ENCODE measurements at places on chromosomes 4 and X.

DNA sequence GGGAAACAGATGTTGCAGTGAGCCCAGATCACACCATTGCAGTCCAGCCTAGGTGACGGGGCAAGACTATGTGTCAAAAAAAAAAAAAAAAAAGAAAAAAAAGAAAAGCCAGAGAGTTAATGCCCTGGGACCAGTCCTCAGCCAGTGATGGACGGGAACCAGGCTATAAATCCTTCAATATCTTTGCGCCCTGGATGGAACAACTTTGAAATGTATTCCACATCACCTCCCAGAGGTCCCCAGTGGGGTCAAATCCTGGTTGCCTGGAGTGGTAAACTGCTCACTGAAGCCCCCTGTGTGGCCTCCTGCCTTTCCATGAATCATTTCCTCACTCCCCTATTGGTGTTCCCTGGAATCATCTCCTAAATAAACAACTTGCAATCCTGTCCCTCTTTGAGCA is 166.9 kb downstream of the DEFB131A start:
- no peak for DNase-seq

- DNase-seq: no peak
Measured at GRCh38 chrX:8720136-8720535, 11.8 kb downstream of the ANOS1 start.

DNA sequence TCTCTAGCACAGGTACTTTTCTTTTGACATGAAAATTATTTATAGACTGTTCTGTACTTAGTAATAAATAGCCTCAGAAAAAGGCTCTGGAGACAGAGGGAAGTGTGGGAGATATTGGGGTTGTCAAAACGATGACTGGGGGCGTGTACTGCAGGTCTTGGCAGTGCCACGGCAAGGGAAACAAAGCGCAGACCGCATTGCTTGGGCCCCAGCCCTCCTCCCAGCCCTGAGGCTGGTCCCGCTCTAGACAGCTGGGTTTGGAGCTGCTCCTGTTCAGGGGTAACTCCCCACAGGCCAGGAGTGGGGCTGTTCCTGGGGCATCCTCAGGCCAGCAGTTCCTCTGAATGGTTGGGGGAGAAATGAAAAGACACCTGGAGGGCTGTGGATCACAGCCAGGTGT is 131.7 kb downstream of the RASL11B start:
- DNase-seq: no peak

DNA sequence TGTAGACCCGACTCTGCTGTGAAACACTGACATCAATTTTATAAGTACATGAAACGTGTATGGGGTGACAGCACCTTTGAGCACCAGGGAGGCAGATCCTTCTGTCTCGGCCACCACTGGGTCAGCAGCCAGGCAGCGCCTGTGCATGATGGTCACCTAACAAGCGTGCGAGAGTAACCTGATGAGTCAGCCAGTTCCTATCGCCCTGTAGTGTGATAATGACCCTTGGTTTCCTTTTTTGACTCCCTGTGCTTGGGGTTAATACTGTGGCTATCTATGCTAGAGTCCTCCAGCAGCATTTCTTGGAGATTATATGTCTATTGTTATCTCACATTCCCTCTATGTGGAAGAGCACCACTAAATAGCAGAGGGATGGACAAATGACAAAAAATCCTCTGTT is 101.6 kb downstream of the NPNT start:
- no peak for DNase-seq

GRCh38 chr4:168881781-168882420 is 128.2 kb downstream of the CBR4 start:
- DNase-seq: no peak

DNA sequence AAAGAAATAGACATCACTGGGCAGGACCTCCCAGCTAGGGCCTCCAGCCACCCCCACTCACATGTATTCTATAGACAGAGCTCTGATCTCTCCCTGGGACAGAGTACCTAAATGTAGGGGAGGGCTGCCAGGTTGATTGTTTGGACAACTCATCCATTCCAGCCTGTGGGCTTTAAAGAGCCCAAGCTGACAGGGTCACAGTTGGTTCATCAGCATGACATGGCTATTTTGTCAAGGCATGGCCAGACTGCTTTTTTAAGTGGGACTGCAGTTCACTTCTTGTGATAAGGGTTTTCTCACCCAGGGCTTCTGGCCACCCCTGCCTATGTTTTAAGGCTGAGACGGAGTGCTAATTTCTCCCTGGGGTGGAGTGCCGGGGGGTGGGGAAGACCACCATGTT is 63.3 kb downstream of the KLHL4 start:
- DNase-seq: no peak

DNA sequence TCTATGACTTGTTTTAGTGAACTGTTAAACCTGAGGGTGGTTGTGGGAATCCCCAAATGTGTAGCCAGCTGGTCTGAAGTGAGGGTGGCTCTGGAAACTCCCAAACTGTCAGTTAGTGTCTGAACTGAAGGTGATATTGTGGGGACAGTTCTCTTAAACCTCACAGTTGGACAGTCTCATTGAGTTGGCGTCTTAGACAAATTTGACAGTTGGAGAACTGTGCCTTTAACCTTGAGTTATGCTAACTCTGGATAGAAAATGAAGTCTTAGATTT is 20.7 kb upstream of the CTSO start:
- no peak for DNase-seq

GRCh38 chr4:153787061-153787560 is 1.8 kb downstream of the SFRP2 start:
- no peak for DNase-seq

- no peak for DNase-seq
Measured at GRCh38 chr4:160514126-160514525, 1411.2 kb downstream of the RAPGEF2 start.

DNA sequence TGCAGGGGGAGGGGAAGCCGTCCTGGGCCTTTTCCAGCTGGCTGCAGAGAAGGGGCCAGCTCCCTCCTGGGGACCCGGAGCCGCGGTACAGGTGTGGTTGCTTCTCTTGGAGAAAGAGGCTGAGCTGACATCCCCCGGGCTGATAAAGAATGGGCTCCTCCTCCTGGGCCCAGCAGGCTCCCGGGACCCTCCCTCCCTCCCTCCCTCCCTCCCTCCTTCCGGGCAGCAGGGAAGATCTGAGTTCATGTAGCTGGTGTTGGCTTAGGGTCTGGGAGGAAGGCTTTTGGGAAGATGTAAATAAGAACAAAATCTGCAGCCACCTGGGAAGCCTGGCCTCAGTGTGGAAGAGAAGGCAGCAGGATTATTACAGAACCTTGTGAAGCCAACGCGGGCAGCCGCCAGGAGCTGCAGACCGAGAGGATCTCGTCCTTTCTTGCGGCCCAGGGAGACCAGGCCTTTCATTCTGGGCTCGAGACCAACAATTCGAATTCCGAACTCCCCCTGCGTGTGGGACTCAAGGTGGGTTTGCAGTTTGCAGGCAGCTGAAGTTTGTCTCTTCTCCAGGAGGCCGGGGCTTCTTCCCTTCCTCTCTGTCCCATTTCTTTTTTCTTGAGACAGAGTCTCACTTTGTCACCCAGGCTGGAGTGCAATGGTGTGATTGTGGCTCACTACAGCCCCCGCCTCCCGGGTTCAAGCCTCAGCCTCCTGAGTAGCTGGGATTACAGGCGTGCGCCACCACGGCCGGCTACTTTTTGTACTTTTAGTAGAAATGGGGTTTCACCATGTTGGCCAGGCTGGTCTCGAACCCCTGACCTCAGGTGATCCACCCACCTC is at the start of gene PLCXD1:
TSS of gene PLCXD1 (plus strand) at position 216 of the 834 bp plus-strand sequence. CDS start 2,807 bp downstream, outside the sequence.
- DNase-seq: no peak

GRCh38 chr4:165612936-165613335 is 234.1 kb downstream of the CPE start:
- no peak for DNase-seq

GRCh38 chr4:89056292-89056952 is 563 bp downstream of the FAM13A start:
- DNase-seq: no peak
